ENCODE measurements at places on chromosomes 16 and 17.

DNA sequence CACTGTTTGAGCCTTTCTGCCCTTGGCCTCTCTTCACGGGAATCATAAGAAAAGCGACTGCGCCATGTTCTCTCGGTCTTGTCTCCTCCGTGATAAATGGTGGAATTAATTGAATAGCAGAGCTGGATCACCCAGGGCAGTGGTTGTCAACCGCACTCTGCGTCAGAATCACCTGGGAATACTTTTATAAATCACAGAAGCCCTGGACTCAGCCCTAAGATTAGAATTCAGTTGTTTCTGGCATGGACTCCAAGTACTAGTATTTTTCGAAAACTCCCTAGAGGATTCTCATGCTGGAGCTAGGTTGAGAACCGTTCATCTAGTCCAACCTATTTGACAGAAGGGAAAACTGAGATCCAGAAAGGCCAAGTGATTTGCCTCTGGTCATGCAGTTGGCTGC lies 64.1 kb downstream of the SPACA3 start:
- DNase-seq = no peak

- no peak for DNase-seq
Observed at GRCh38 chr17:27562777-27563455, 68.1 kb upstream of the LGALS9 start.

DNA sequence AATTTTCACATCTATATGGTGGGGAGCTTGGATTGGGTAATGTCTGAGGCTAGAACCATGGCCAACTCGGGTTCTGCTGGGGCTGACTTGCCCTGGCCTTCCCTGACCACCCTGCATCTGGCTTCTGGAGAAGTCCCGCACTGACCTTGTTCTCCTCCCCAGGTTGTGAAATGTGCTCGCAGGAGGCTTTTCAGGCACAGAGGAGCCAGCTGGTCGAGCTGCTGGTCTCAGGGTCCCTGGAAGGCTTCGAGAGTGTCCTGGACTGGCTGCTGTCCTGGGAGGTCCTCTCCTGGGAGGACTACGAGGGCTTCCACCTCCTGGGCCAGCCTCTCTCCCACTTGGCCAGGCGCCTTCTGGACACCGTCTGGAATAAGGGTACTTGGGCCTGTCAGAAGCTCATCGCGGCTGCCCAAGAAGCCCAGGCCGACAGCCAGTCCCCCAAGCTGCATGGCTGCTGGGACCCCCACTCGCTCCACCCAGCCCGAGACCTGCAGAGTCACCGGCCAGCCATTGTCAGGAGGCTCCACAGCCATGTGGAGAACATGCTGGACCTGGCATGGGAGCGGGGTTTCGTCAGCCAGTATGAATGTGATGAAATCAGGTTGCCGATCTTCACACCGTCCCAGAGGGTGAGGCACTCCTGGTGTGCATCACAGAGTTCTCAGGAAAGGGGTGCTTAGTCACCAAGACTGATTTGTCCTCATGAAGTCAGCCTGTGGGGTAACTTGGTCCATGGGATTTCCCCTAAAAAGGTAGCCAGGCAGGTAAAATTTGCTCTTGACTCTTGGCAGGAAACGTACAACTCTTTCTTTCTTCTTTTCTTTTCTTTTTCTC lies 6.1 kb downstream of the NOD2 start:
- DNase-seq = no peak

- no peak for DNase-seq
Observed at GRCh38 chr16:65119435-65119834, 2.4 kb downstream of the CDH11 start.

DNA sequence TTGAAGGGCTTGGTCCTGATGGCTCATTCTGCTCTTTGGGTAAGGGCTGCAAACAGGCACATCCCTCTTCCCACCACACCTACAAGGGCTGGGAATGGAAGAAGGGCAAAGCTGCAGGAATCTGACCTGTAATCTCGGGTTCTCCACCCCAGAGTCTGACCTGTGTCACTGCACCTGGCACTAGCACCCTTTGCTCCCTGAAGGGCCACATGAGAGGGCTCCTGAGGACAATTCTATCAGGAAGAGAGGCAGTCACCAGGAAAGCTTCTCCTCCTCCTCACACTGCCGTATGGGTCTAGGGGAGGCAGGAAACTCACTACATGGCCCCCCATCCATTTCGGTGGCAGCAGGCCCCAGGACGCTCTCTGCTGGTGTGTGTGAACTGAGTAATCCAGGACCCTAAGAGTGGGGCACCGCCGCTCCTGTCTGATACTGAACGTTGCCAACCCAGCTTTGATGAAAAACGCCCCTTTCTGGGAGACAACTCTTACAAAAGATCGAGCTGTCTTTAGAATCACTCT lies 26.4 kb downstream of the TTLL6 start:
- no peak for DNase-seq

GRCh38 chr17:36755586-36755985 lies 154.2 kb downstream of the MRM1 start:
- DNase-seq = no peak

GRCh38 chr16:1311212-1311737 lies 1.8 kb downstream of the UBE2I start:
- DNase-seq = no peak

- DNase-seq = no peak
Observed at GRCh38 chr17:61568219-61569072, 22.6 kb downstream of the NACA2 start.

DNA sequence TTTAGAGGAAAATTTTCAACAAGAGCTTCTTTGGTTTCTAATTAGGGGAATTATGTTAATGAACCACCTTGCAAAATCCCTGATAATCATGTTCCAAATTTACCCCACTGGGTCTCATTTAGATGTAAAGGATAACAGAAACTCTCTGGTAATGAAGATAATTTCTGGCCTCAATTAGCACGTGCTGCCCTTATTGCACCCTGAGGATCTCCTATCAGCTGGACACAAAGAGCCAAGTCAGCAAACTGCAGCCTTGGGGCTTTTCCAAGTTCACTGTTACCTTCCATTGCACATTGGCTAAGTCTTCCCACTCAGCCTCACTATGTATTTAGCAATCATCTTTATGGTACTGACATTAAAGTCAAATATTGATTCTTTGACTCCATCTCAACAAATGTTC lies 78.1 kb downstream of the GP2 start:
- no peak for DNase-seq

DNA sequence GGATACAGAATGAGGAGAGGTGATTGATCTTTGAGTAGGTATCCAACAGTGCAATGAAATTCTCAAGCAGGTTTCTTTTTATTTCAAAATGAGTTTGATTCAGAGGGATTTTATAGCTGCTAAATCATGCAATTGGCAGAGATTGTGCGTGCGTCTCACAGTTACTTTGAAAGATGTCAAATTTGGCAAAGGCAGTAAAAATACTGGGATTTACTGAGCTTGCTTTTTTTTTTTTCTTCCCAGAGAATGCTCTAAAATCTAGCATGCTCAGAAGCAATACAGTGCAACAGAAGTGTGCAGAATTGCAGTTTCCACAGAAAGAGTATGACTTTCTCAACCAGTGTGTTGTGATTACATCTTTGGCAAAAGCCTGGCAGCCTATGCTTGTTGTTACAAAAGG lies 410.7 kb upstream of the GOT2 start:
- DNase-seq = no peak

- DNase-seq = no peak
Observed at GRCh38 chr17:298791-299450, 53.7 kb downstream of the RPH3AL start.

- no peak for DNase-seq
Observed at GRCh38 chr17:5035315-5035714, at the start of gene SLC52A1. SLC52A1 (minus strand) TSS chr17:5035426; CDS start chr17:5034606, 820 bp downstream.

- no peak for DNase-seq
Observed at GRCh38 chr17:42193216-42193968, 902 bp downstream of the GHDC start.

DNA sequence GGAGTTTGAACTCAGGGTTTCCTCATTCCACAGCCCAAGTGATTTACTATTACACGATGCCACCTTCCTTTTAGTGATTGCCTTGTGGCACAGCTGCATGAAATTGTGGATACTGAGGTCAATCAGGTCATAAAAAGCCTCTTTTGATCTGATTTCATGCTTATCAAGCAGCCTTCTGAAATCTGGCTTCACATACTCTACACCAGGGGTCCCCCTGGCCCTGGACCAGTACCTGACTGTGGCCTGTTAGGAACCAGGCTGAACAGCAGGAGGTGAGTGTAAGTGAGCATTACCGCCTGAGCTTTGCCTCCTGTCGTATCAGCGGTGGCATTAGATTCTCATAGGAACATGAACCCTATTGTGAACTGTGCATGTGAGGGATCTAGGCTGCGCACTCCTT lies 13.8 kb downstream of the SLFN5 start:
- no peak for DNase-seq

DNA sequence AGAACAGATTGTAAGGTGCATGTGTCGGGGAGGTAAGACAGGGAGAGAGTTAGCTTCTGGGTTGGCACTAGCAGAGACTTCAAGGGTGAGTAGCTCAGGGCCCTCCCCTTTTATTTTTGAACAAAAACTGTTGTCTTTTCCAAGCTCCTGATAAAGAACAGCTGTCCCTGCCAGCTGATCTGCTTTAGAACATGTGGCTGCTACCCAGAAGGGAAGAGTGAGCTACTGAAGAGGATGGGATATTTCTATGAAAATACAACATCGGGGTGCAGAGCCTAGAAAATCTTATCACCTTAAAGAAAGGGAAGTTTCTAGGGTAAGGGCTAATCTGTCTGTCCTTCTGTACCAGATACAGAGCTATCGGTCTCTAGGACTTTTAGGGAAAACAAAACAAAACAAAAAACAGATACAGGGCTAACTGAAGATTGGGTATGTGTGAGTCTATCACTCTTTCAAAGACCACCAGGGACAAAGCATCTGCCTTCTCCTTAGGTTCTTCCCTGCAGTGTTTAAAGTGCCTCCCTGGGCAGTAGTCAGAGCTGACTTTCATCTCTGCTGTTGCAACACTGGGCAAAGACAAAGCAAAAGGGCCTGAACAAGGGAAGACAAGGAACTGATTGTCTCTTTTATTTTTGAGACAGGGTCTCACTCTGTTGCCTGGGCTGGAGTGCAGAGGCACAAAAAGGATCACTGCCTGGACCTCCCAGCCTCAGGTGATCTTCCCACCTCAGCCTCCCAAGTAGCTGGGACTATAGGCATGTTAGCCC lies 5.0 kb upstream of the DHRS13 start:
- DNase-seq = no peak

GRCh38 chr16:53600126-53600525 lies 97.1 kb upstream of the AKTIP start:
- DNase-seq = no peak

DNA sequence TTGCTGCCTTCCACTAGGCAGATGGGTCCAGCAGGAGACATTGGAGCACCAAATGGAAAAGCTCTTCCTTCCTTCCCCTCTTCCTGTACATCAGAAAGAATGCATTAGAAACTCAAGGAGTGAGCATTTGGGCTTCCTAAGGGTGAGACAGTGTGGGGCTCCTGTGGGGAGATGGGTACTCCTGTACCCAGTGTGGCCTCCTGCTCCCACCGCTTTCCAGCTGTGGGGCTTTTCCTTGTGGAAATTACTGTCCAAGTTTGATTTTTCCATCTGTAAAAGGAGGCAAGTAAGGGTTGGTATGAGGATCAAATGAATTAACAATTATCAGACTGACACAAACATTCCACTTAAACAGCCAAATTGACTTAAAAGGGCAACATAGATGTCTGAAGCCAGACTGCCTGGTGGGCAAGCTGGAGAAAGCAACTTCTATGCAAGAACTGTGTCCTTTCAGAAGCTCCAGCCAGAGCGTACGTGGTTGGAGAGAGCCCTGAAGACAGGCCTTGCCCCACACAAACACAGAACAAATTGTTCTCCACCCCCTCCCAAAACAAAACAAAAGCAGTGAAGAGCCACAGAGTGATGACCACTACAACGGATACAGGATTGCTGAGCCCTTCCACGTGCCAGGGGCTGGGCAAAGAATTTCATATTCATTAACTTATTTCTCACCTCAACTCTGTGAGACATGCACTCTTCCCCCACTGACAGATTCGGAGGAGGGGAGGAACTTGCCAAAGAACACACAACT lies 23.1 kb upstream of the ALDH3A1 start:
- DNase-seq = no peak

DNA sequence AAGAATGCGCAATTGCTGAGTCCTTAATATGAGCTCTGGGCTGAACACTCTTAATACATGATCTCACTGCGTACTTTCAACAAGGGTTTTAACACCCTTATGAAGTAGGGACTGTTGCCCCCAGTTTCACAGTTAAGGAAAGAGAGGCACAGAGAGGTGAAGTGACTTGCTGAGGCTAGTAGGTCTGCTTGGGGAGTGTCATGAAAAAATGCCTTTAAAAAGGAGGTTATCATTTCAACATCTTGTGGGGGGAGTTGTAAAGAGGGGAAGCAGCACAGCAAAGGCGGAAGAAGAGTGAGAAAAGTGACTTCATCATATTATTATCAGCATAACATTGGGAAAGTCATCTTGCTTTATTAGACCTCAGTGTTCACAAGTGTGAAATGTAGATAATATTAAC lies 2.1 kb downstream of the CCL4L2 start:
- DNase-seq = no peak

DNA sequence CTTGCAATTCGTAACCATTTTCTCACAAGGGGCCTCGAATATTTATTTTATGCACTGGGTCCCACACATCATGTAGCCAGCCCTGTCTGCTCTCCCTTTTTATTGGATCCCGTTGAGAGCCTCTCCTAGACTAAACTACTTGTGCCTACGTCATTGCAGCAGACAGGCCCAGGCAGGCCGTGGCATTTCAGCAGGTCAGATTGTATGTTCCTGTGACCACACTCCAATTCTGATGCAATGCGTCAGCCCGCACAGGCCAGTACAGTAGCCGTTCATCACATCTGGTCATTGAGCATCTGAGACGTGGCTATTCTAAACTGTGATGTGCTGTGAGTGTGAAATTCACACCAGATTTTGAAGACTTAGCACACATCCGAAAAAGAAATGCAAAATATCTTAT lies 42.2 kb downstream of the ABAT start:
- no peak for DNase-seq

DNA sequence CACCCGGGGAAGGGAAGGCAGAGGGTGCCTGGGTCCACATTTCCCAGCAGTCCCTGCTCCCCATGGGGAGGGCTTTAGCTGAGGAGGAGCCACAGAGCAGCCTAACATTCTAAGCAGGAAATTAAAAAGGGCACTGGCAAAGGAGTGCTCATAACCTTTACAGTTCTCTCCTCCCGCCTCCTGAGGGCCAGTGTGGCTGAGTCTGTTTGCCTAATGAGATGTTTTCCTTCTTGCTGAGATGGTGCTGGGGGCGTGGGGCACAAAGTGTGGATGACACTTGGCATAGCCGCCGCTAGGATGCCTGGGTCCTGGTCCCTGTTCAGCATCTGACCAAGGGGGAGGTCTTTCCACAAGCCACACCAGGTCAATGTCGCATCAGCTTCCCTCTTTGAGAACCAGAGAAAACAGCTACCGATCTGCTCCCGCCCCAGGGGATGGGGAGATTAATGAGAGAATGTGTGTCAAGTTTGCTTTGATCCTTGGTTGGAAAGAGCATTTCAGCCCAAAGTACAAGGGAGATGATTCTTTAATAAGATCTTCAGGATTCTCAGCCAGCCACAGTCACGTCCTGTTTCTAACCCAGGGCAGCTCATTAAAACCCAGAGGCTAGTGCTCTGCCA lies 5.8 kb downstream of the KIF18B start:
- no peak for DNase-seq

- no peak for DNase-seq
Observed at GRCh38 chr17:77253611-77254051, 112.9 kb downstream of the SEC14L1 start.

- DNase-seq = no peak
Observed at GRCh38 chr16:63188086-63188771, 1152.0 kb upstream of the CDH8 start.
